ENCODE measurements at places on chromosomes 4 and X.

GRCh38 chr4:96833831-96834230 lies 993.9 kb downstream of the PDHA2 start:
- DNase-seq = no peak

- DNase-seq = no peak
Measured at GRCh38 chr4:158161551-158162354, 11.1 kb downstream of the GASK1B start.

- no peak for DNase-seq
Measured at GRCh38 chr4:122968227-122968812, 45.9 kb upstream of the NUDT6 start.

DNA sequence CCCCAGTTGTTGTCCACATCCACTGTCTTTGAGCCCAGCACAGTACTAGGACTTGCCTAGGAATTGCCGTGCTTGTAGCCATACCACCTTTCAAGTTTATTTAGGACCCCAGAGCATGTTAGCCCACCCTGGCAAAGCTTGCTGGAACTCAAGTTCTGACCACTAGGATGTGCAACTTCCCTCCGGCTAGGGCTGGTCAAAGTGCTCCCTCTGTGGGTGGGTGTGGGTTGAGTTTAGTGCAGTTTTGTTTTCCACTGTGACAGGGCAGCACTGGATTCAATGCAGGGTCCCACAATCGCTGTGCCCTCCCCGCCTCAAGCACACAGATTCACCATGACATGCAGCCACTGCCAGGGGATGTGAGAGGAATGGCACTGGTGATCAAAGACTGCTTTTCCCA lies 96.0 kb downstream of the RASGEF1B start:
- no peak for DNase-seq

- no peak for DNase-seq
Measured at GRCh38 chr4:122604146-122604545, 16.7 kb downstream of the IL21 start.

DNA sequence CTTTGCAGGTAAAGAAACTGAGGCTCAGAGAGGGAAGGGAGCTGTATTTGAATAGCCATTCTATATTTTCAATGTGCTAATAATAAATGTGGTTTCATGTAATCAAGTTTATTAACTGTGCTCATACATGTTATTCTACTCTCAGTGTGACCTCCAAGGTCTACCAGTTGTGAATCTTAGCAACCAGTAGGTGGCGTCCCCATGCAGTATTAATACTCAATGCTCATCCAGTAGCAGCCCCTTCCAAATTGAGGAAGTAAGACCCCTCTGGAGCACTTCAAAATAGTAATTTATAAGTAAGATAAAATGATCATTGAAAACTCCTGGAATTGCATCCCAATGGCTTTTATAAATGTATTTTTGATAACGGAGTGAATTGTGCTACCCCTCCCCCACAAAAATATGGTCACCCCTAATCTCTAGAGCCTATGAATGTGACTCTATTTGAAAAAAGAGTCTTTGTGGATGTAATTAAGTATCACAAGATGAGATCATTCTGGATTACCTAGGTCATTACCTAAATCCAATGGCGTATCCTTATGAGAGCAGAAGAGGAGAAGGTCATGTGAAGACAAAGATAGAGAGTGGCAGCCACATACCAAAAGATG lies 20.4 kb upstream of the SEPSECS start:
- no peak for DNase-seq

DNA sequence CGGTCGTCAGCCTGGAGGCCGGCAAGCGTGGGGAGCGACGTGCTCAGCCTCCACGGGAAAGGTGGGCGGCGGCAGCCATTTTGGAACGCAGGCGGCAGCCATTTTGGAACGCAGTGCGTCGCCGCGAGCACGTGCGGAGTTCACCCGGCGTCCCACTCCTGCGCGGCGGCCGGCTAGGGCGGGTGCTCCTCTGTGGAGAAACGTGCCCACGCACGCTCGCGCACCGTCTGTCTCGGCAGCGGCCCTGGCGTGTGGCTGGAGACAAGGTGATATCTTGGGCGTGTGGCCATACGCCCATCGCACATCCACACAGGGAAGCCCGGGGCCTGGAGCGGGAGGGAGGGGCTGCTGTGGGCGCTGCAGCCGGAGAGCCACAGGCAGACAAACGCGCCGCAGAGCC lies 21.1 kb downstream of the CPLX1 start:
- no peak for DNase-seq

DNA sequence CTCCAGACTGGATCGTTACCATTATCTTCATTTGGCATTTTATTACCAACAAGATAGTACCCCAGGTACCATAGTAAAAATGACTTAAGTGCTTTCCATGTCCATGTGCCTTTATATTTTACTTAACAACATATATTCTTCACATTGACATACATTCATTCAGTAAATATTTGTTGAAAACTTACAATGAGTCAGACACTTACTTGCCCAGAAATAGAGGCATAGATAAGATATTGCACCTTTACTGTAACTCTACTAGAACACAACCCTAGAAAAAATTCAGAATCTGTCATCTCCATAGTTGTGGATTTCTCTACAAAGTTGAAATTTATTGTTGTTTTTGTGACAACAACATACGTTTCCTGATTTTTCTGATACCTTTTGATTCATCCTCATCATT lies 640.6 kb downstream of the RPA4 start:
- DNase-seq = no peak

- no peak for DNase-seq
Measured at GRCh38 chr4:19285146-19285545, 966.6 kb upstream of the SLIT2 start.

All from AG04450 (cell line).